ENCODE measurements at places on chromosomes 3 and 15.

DNA sequence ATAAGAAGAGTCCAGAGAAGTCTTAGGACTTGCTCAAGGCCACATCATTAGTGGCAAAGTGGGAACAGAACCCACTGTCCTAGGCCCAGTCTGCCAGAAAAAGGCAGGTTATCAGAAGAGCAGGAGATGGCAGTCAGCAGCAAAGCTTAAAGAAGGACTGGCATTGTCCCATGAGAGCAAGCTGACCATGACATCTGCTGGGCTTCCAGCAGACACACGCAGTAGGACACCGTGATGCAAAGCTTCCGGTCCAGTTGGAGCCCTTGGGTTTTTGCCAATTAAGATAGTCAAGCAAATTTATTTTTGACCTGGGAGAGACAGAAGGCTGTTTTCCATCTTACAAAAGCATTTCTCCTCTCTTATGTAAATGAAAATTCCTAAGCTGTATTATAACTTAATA is 42.1 kb downstream of the ZBTB38 start:
- no peak for DNase-seq

DNA sequence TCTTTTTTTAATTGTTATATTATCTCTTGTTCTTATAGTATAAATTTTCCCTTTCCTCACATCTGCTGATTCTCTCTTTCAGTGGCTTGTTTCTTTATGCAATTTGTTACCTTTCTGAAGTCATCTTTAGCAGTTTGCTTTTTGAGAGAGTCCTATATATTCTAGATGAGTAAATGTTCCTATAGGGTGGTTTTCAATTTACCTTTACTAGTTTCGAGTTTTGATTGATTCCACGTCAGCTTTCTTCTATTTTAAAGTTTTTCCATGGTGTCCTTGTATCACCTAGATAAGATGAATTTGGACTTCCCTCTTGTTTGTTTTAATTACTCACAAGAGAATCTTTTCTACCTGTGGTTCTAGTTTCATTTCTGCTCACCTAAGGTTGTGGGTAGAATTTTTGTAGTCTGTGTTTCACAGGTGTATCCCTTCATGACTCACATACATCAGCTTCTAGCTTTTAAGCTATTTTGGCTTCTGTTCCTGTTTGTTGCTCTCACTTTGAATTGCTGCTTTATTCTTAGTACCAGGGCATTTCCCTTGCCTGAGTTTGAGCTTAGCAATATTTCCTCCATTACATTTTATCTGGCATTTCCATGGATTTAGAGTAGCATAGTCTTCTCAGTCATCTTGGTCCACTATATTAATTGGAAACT is 6.4 kb downstream of the TEX9 start:
- no peak for DNase-seq

GRCh38 chr15:34808016-34808415 is 12.7 kb upstream of the ACTC1 start:
- no peak for DNase-seq

DNA sequence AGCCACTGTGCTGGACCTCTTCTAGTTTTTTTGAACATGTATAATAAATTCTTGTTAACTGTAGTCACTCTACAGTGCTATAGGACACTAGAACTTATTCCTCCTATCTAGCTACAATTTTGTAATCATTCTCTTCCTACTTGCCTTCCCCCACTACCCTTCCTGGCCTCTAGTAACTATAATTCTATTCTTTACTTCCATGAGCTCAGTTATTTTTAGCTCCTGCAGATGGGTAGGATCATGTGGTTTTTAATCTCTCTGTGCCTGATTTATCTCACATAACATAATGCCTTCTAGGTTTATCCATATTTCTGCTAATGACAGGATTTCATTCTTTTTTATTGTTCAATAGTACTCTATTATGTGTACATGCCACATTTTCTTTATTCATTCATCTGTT is 113.2 kb upstream of the FGF7 start:
- DNase-seq, result no peak

GRCh38 chr3:140151321-140151720 is 216.3 kb downstream of the CLSTN2 start:
- no peak for DNase-seq

DNA sequence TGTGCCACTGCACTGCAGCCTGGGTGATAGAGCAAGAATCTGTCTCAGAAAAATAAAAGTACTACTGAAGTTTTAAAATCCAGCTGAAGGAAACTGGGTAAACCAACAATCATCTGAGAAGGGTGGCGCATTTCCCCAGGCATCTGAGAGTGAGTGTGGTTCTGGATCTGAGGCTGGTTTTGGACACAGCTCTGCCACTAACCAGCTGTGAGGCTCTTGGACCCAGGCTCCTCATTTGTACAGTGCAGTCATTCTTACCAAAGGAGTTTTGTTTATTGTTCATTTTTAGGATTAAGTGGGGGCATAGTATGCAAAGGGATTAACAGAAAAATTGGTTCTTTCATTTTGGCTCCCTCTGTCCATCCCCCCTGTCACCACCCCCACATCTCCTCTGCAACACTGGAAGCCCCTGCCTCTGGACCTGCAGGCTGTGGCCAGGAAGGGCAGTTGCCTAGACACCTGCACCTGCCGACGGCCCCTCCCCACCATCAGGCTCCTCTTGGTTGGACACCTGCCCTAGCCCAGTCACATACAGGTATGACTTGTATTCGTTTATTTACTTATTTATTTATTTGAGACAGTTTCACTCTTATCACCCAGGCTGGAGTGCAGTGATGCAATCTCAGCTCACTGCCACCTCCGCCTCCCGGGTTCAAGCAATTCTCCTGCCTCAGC is 8.8 kb downstream of the NUP210 start:
- DNase-seq, result no peak
